ENCODE measurements at places on chromosomes 1 and 21.

DNA sequence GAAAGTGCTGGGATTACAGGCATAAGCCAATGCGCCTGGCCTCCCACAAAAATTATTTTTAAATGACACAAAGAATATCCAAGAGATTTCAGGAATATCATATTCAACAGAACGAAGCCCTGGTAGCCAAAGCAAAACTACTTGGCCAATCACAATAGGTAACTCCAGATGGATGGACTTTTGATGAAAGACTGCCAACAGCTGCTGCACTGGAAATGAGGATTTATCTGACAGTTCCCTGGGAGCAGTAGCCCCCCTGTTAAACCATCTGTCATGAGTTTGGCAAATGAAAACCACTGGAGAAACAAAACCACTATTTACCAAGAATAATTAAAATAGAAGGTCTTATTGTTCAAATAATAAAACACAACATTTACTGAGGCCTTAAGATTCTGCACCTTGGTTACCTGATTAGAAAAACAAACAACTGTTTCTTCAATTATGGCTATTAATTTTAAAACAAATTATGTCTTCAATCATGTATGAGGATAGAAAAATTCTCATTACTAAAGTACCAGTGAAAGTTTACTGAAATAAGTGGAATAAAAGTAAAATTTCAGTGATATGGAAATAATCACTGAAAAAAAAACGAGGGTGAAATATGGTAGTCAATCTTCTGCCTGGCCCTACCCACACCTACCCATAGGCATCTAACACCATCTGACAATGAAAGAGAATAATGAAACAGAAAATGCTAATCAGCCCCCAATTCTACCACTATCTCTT is 34.3 kb upstream of the PSMG1 start:
- DNase-seq = no peak

- no peak for DNase-seq
Measured at GRCh38 chr1:63009421-63009820, 225.5 kb downstream of the ATG4C start.

DNA sequence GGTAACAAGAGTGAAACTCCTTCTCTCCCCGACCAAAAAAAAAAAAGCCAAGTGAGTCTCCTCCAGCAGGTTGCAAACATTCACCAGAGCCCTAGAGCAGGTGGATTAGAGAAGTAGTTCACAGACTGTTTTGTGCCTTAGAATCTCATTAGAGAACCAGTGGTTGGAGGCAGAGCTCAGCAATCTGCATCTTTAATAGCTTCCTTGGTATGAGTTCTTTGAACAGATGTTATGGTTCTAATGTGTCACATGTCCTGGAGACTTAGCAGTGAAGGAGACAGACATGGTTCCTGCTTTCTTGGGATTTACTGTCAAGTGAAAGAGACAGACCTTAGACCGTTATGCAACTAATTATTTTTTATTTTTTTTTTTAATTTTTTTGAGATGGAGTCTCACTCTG is 26.8 kb downstream of the SESN2 start:
- DNase-seq = no peak

- DNase-seq = no peak
Measured at GRCh38 chr1:195744256-195744655, 864.0 kb downstream of the KCNT2 start.

GRCh38 chr1:83769072-83769471 is 229.9 kb downstream of the TTLL7 start:
- no peak for DNase-seq

DNA sequence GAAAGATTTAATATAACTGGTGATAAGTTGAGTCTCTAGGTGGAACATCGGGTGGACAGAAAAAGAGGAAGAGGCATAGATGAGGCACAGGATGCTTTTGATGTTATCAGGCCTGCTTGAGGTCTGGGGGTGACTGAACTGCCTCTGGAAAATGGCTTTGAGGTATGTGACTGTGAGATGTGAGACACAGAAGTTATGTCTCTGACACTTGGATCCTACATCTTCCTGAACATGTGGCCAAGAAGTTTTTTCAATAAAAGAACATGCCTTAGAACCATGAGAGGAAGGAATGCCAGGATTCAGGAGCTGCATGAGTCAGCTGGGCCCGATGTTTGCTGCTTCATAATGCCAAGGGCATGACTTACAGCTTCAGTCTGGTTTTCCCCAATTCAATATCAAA is 11.5 kb upstream of the AIM2 start:
- peak; percentile 92 for DNase-seq

GRCh38 chr1:34156739-34157138 is 8.3 kb downstream of the CSMD2 start:
- no peak for DNase-seq

DNA sequence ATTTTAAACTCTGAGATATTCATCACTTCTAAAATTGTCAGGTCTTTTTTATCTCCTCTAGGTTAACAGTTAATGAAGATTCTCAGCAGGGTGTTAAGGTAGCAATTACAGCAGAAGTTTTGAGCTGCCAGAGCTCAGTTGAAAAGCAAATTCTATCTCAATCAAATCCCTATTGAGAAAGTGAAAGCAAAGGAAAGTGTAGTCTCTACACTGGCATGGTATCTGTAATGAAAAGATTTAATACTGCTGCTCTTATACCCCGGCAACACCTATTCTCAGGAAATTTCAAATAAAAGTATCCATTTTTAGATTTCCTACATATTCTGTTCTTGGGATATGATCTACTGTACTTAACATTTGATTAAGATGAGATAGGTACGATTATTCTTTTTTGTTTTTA is 913.5 kb downstream of the MRPL39 start:
- DNase-seq = peak; percentile 20

- no peak for DNase-seq
Measured at GRCh38 chr1:39322431-39322830, 117.9 kb downstream of the MACF1 start.

DNA sequence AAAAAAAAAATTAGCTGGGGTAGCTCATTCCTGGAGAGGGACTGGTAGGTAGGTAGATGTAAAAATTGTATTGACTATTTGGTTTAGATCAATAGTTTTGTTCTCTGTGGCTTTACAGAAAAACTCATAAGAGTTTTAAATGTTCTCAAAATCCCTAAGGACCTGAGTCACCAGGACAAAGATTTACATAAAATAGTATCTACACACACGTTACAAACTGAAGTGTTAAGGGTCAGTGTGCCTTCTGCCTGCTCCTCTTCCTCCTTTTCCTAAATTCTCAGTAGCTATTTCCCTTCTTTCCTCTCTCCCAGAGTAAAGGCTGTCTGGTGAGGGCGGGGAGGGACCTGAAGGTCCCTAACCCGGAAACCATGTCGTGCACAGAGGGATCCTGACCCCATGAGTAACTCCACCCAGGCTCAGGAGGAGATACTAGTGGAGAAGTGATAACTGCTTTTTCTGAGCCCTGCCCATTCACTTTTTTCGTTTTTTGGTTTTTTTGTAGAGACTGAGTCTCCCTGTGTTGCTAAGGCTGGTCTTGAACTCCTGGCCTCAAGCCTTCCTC is 8.1 kb downstream of the PLEKHM2 start:
- no peak for DNase-seq

- DNase-seq = no peak
Measured at GRCh38 chr1:113533061-113533460, 142.7 kb downstream of the MAGI3 start.

DNA sequence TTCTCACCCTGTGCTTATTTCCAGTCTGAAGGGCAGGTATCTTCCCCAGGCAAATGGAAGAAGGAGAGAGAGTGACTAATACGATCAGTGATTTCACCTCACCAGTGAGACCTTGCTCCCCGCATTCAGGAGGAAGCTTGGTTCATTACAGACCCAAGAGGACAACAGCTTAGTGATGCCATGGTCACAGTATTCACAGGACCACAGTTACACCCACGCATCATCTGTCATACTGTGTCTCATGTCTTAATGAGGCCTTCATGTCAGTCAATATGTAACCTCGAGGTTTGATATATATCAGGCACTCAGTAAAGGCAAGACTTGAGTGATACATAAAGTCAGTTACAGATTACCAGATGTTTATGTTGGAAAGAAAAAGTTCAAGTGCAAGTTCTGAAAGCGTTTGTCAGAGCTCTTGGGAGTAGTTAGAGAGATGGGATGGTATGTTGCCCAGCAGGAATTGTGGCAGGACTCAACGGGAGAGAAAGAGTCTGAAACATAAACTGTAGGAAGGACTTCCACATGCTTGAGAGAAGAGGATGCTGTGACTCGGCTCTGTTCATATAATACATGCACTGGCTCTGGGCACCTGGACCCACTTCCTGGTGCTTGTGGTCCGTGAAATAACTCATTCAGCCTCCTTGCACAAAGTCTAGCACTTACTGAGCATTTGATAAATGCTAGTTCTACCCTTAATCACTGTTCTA is 33.3 kb downstream of the GNPAT start:
- DNase-seq = no peak

DNA sequence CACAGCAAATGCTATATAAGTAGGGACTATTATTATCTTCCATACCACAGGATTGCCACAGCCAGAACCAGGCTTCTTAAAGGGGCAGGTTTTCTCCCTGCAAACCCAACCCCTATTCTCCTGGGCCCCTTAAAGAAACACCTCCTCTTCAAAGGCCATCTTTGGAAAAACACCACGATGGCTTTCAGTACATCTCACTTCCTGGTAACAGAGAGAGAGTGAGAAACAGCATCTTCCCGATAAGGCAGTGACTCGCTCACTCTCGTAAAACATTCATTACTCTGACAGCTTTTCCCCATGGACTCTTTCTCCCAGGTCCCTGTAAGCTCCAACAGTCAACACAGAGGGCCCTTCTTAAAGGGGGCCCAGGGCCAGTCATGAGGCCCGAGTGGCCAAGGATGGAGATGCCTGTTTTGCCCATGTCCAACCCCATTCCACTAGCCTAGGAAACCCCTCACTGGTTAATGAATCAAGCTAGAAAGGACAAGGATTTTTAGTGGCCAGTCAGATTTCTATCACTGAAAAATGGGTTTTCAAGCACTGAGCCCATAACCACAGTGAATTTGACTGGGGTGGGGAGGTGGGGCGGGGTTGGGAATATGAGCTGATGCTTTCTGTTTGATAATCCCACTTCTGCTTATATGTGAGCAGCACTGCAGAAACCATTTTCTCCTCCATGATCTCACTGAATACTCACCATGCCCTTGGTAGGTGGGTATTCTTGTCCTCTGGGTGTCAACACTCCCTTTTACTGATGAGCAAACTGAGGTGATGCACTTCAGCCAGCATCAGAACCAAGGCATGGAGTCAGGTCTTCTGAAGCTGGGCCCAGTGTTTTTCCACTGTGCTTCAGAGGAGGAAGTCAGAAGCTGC is 3.6 kb upstream of the NAV1 start:
- DNase-seq = peak; percentile 64
